ENCODE measurements at places on chromosomes 6 and 20.

GRCh38 chr6:31897612-31898382 lies at the start of gene EHMT2:
Gene EHMT2, minus strand, starts transcription at chr6:31897698. Its CDS starts 21 bp downstream, at chr6:31897677.
- DNase-seq, result peak; percentile 93

DNA sequence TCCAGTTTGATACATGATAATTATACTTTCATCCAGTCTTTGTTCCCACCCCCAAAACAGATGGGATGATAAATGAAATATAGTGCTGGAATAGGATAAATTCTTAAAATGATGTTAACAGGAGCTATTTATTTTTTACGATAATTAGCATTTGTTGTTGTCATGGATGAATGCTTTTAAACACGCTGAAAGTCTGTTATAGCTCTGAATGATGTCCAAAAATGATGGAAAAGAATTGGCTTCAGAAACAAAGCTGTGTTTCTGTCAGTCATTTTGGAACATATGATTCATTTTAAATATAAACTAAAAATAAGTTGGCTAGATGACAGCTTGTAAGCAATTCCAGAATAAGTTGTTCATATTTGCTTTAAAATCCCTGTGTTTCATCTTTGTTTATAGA lies 237.4 kb downstream of the GRIK2 start:
- DNase-seq, result no peak

- peak; percentile 56 for DNase-seq
Measured at GRCh38 chr20:51456511-51457509, 85.7 kb downstream of the NFATC2 start.

- DNase-seq, result no peak
Measured at GRCh38 chr6:24836109-24836508, 37.4 kb upstream of the ARMH2 start.

DNA sequence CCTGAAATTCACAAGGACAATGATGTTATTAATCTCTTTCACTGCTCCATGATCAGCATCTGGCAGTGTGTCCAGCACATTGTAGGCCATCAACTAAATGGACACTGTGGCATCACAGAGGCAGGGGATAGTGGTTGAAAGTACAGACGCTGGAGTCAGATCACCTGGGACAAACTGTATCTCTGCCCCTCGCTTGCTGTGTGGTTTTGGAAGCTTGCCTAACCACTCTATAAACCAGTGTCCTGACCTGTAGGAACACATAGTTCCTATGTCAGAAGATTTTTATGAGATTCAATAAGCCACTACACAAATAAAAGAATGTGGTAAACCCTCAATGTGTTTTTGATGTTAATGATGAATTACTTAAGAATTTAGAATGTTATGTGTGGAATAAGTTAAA lies 219.3 kb upstream of the RNF217 start:
- DNase-seq, result no peak

GRCh38 chr6:157468574-157468973 lies 87.6 kb downstream of the ZDHHC14 start:
- DNase-seq, result no peak

GRCh38 chr20:10720565-10720964 lies 46.8 kb upstream of the JAG1 start:
- DNase-seq, result no peak

DNA sequence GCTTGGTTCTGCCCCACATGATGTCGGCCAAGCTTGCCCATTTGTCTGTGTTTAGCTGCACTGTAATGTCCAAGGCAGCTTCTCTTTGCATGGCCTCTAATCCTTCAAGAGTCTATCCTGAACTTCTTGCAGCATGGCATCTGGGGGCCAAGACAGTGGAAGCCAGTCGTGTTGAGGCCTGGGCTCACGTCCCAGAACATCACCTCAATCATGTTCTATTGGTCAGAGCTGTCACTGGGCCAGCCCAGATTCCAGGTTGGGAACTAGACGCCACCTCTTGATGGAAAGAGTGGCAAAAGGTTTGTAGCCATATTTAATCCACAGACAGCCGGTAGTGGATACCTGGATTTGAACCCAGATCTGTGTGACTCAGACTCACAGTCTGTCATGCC lies 25.3 kb downstream of the PPARD start:
- DNase-seq, result no peak

DNA sequence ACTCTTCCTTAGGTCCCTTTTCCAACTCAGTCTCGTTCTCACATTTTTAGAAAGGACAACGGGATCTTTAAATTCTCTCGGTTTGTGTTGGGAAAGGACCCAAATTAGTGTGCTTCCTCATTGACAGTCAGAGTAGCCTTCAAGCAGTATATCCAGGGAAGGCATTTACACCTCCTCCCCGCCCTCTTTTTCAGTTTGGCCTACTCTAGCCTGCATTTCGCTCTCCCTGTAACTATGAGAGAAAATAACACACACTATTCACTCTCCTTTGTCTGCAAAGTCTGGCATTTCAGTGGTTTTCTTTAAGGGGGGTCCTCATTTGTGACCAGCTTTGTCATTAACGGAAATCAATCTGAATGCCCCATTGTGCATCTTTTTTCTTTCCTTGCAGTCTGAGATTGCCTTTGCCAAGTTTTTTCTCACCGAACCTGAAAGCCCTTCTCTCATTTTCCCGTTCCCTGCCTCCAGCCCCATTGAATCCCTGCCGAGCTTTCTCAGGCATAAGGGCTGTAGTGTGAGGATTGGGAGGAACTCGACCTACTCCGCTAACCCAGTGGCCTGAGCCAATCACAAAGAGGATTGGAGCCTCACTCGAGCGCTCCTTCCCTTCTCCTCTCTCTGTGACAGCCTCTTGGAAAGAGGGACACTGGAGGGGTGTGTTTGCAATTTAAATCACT lies 393 bp upstream of the FABP7 start:
- DNase-seq, result peak; percentile 86

DNA sequence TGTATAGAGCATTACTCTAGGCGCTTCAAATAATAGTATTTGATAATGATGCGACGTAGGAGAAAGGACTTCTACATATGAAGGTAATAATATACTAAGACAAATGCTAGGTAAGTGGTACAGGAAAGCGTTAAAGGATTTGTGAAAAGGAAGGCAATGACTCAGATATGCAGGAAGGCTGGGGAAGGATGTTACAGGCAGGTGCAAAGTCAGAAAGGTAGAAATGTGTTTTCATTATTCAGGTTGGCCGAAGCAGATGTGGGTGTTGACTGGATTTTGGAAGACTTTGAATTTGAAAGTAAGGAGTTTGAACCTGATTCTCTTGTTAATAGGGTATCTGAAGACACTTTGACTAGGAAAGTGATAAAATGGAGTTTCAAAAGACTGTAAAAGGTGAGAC lies 51.0 kb downstream of the STK4 start:
- peak; percentile 42 for DNase-seq

DNA sequence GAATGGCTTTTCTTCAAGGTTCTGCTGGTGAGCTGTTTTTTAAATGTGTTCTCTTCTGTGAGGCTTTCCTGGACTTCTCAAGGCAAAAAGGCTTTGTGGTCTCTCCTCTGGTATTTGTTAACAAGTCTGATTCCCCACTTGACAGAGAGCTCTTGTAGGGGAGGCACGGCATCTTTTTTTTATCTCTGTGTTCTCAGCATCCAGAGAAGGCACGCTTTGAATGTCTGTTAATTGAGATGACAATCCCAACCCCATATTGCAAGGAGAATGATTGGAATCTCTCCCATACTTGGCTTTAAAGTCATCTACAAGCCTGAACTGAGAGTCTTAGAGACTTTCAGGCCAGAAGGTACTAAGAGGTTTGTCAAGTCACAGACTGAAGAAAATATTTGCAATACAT lies 22.6 kb downstream of the EDN1 start:
- DNase-seq, result no peak

- DNase-seq, result peak; percentile 79
Measured at GRCh38 chr6:2738373-2738979, 12.2 kb downstream of the MYLK4 start.

- no peak for DNase-seq
Measured at GRCh38 chr6:137283940-137284810, 65.0 kb upstream of the IFNGR1 start.

- DNase-seq, result no peak
Measured at GRCh38 chr6:30172681-30173080, 9.3 kb downstream of the TRIM15 start.

DNA sequence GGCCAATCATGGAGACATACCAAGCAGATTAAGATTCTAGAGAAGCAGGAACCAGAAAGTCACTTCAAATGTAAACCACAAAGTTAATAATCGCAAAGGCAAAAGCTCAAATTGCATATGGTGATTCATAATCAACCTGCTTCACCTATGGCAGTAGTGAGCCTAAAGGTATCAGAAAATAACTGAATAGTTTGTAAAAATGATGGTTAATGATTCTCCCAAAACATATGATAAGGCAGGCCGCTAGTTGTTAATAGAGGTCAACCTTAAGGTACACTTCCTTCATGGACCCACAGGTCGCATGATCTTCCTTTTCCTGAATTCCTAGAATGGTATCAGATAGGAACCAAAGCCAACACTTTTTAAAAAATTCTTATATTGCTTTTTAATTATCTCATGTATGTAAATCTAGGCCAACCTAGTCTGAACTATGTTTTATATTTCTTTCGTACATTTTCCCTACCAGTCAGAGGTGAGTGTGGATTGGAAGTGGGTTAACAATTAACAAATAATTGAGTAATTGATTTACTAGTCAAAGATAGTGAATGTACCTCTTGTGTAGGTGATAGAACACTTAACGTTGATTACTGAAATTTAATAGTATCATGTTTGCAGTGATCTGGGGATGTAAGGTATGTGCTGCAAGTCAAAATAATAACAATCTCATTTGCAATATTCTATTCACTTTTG lies 16.4 kb downstream of the TAAR2 start:
- no peak for DNase-seq

GRCh38 chr6:18997375-18997826 lies 610.3 kb downstream of the RNF144B start:
- DNase-seq, result peak; percentile 81

DNA sequence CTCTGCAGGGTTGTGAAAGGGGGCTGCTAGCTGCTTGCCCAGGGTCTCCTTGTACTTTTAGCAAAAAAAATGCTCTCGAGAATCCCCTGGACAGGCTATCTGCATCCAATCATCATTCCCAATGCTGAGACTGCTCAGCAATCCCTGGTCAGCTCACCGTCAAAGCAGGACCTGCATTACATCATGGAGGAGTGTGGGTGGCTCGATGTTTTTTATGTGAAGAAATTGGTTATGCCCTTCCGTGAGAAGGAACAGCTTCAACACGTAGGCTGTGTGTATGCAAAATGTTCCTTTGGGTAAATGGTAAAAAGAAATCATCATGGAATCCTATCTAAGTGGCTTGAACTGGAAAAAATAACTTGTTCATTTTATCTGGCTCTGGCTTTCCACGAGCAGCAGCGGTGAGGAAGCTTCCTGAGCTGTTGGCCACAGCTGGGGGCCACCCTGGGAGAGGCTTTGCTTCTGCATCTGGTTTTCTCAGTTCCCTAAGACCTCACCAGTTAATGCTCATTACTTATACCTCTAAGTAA lies 111.4 kb downstream of the FYN start:
- no peak for DNase-seq

DNA sequence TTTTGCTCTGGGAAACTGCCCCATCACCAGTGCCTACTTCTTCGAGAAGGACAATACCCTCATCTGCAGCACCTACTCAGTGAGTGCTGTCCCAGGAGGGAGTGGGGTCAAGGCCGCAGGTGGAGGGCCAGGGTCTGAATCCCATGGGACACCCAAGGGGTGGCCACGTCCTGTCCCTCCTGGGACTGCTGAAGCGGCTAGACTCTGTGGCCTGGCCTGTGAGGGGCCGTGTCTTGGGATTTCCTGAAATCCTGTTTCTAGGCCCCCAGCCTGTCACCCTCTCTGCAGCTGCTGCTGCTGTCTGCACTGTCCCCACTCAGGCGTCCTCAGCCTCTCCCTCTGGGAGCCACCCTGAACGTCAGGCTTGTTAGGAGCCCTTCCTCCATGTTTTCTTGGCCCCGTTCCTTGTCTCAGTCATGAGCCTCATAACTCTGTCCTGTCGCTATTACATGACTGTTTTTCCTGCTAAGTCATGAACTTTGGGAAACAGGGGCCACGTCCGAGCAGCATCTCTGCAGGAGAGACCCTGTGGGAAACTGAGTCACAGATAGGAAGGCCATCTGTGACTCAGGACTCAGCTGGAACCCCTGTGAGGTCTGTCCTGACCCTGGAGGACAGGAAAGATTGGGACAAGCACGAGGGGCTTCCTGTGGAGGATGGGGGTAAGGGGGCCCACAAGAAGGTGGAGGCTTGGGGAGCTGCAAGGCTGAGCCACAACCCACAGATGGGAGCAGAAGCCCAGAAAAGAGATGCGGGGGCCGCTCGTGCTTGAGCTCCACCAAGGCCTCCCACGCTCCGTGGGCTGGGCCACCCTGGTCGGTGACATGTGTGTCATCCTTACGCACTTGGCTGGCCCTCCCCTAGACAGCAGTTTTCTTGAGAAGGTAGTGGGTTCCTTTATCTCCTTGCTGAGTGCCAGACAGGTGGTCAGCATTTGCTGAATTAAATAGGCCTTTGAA lies 49.9 kb downstream of the EFCAB8 start:
- peak; percentile 18 for DNase-seq

DNA sequence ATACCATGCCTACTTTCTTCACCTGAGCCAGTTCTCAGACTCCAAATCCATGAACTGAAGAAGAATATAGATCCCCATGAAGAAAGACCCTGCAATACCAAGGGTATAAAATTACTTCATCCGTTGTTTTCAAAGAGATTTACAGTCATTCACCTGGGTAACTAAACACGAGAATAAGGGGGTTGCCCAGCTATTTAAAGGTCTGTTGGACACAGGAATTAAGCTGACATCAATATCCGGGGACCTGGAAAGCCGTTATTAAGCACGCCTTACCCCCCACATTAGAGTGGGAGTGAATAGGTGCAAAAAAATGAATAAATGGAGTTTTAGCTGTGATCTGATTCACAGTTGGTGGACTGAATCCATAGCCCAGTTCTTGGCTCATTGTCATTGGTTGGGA lies 28.9 kb downstream of the CLVS2 start:
- DNase-seq, result no peak

DNA sequence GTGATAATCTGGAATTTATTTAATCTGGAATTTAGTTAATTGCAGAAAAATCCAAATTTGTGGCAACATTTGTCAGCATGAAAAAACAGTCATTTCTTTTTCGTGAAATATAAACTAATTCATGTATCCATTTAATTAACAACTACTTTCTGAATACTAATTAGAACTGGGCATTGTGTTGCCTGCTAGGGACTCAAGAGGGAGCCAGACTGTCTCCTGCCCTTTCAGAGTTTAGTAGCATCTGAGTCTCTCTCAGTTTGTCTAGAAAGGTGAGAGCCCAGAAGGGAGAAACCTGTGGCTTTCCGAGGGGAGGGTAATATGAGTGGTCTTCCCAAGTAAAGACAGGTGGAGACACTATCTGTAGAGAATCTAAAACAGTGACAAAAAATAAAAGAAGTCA lies 210.9 kb upstream of the HDDC2 start:
- DNase-seq, result peak; percentile 61

DNA sequence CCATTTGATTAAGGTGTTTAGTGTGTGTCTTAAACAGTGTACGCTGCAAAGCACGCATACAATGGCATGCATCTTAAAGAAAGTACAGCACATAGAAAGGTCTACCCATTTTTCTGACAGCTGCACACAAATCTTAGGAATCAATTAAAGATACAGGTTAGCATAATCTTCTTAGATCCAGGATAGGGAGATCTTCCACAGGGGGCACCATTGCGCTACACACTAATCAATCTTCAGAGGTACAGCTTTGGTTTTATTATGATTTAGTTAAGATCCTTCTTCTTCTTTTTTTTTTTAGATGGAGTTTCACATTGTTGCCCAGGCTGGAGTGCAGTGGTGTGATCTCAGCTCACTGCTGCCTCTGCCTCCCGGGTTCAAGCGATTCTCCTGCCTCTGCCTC lies 63.7 kb upstream of the BEND3 start:
- no peak for DNase-seq

All from mesendoderm (in vitro differentiated cells).